ENCODE measurements at places on chromosomes 6 and 20. TPM values are rescaled to one million over a fixed set of nuclear protein-coding genes. Genes with fewer than 3 reads are reported as not detected.

DNA sequence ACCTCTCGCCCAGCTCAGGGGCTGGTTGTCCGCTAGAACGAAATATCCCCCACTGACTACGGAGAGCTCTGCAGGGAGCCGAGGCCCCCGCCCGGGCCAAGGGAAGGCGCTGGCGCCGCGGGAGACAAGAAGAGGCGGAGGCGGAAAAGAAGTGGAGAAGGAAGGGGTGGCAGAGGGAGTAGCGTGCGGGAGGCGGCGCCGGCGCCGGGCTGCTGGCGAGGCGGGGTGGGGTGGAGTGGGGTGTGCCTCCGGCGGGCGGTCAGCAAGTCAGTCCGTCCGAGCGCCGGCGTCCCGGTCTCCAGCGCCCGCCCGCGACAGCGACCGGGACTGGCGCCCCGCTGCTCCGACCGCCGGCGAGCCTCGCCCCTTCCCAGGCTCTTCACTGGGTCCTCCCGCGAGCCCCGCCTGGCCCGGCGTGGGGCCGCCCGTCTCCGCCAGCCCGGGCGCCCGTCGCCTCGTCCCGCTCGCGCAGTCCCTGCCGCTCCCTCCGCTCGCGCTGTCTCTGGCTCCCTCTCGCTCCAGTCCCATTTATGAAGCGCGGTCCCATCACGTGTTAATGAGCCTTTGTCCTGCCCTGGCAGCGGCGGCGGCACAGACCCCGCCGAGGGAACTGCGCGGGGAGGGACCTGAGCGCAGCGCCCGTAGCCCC is at the start of gene CNR1:
Gene CNR1, minus strand, starts transcription at position 504 of the 649 bp plus-strand sequence. CDS start 21,073 bp downstream, outside the sequence.
- peak; percentile 44 for DNase-seq

DNA sequence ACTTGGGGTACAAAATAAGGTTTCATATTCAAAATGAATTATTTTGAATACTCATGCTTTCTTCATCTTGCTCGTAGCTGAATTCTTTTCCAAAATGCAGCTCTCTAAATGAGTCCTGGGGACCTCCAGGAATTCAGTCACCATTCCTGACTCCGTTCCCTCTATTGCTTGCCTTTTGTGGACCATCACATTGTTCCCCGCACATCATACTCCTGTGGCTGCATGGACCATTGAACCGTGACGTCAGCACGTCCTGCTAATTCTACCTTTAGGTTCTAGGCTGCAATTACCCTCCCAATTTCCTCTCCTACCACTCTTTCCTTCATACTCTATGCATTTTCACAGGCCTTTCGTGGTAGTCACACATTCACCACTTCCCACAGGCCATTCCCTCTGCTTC is 173.1 kb upstream of the ID4 start:
- DNase-seq: no peak

DNA sequence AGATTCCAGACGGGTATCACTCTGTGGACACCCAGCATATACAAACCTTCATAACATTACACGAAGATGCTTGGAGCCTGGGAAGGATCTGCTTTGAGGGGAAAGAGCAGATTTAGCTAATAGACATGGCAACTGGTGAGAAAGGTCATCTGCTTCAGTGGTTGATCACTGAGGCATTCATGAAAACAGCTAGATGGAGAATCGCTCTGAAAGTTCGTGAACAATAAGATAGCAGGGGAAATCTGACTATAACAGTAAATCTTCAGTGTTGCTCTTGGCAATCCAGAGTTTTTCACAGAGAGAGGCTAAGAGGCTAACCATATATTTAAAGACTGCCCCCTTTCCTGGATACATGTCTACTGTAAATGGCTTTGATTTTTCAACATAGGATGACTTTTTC is 245.3 kb downstream of the FARS2 start:
- no peak for DNase-seq

- DNase-seq: no peak
Observed at GRCh38 chr6:117270055-117270842, 4.9 kb downstream of the VGLL2 start.

GGTLC1 gene
- not detected for total RNA-seq

Measured in Karpas-422 (cell line).